ENCODE measurements at places on chromosomes 5 and 9. TPM values are rescaled to one million over a fixed set of nuclear protein-coding genes. Genes with fewer than 3 reads are reported as not detected.

DNA sequence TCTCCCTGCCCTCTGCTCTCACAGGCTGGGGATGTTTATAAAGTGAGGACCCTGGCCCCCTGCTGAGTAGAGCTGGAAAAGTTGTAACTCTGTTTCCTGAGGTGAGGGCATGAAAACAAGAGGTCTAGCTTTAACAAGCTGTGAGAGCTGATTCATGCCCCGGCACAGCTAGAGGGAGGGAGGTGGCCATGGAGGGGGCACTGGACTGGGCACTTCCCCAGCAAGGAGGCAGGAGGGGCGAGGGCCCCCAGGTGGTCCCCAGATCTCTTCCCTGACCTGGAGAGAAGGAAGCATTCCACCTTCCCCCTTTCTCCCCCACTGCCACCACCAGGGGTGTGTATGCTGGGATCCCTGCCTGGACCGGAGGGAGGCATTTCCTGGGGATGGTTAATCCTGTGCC, at the start of gene MSMP:
TSS of gene MSMP (minus strand) at position 13 of the 400 bp plus-strand sequence. CDS start 147 bp downstream, outside the sequence.
- DNase-seq, result no peak
- H3K27me3 ChIP-seq, result no peaks in the 10 kb centered on the region
- no peak within 1 kb of the TSS for H3K4me3 ChIP-seq

- H3K27ac ChIP-seq, result no peak overlapping the region
- no peak overlapping the region for H3K4me3 ChIP-seq
- no peaks in the 10 kb centered on the region for H3K27me3 ChIP-seq
Measured at GRCh38 chr9:5800969-5801738, 31.8 kb downstream of the ERMP1 start.

- no peak for DNase-seq
- H3K27me3 ChIP-seq, result no peaks in the 10 kb centered on the region
- peaks cover 43% of the 10 kb centered on the region for H3K36me3 ChIP-seq
- peaks cover 96% of the 10 kb centered on the region for H3K4me1 ChIP-seq
Measured at GRCh38 chr5:134123360-134123759, 8.9 kb downstream of the TCF7 start.

DNA sequence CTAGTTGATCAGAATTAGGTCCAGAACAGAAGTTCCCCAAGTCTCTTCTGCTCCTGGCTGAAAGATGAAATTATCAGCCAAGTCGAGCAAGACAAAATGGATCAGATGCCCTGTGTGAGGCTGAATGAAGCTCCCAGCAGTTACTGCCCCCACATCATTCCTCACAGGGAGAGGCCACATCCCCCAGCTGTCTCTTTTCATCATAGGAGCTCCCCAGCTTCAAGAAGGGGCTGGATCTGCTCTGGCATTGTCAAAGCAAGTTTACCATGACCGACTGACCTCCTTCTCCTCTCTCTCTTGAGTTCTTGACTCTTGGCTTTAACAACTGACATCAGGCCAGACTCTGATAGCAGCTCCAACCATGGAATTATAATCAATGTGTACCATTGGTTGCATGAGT, 133.3 kb upstream of the RAD23B start:
- DNase-seq, result no peak
- H3K4me1 ChIP-seq, result no peaks in the 10 kb centered on the region
- peaks cover 6% of the 10 kb centered on the region for H3K27me3 ChIP-seq
- no peak overlapping the region for H3K4me3 ChIP-seq
- H3K36me3 ChIP-seq, result no peaks in the 10 kb centered on the region

DNA sequence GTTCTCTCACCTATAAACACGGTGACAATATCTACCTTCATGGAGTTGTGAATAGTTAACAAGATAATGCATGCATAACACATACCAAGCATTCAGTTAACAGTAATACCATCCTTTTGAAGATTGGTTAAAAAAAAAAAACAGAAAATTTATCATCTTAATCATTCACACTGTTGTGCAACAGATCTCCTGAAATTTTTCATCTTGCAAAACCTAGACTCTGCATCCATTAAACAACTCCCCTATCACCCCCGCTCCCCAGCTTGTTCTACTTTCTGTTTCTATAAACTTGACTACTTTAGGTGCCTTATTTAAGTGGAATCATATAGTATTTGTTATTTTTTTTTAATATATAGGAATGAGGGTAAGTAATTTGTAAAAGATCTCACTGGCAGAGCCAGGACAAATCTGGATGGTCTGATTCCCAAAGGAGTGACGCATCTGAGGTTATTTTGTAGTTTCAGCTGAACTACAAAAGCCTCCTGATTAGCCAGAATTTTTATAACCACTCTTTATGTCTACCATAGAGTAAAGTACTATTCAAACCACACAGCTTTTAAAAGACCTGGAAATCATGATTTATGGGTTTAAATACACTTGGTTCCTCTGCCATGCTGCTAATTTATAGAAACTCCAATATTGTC, 93.0 kb downstream of the FANCC start:
- no peak for DNase-seq
- no peak overlapping the region for H3K27ac ChIP-seq
- peaks cover 8% of the 10 kb centered on the region for H3K36me3 ChIP-seq
- H3K4me3 ChIP-seq, result no peak overlapping the region
- no peaks in the 10 kb centered on the region for H3K27me3 ChIP-seq
- no peaks in the 10 kb centered on the region for H3K4me1 ChIP-seq

DNA sequence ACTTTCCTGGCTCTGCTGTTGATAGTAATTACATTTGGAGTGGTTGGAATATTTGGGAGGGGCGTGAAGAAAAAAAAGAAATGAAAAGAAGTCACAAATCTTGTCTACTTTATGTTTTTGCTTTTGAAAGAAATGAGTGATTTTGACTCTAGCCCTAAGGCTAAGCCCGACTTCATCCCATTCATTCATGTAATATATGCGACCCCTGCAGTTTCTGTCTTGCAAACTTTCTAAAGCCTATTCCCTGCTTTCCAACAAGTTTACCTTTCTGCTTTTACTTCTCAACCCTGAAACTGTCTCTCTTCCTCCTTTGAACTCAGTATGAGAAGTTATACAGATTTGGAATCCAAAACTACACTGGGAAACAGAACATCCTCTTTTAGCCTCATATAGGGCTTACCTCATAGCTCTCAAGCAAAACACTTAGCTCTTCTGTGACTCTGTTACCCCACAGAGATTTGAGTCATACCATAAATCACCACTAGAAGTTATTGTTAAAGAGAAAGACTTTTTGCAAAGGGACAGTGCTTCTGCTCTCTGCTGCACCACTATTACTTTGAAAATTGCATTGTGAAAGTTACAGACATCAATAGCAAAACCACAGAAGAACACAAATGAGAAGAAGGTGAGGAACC, 1.6 kb downstream of the CFAP95 start:
- DNase-seq, result no peak
- no peak overlapping the region for H3K4me3 ChIP-seq
- H3K36me3 ChIP-seq, result no peaks in the 10 kb centered on the region
- no peak overlapping the region for H3K27ac ChIP-seq
- H3K4me1 ChIP-seq, result peaks cover 32% of the 10 kb centered on the region
- H3K27me3 ChIP-seq, result peaks cover 18% of the 10 kb centered on the region

- H3K27ac ChIP-seq, result no peak overlapping the region
- H3K27me3 ChIP-seq, result no peaks in the 10 kb centered on the region
- H3K4me3 ChIP-seq, result no peak overlapping the region
Measured at GRCh38 chr5:154885439-154885838, 27.0 kb downstream of the CNOT8 start.

The F12 gene
- 7.9 TPM for total RNA-seq

The ZCCHC9 gene
- 37.1 TPM for total RNA-seq

The SLC6A3 gene
- total RNA-seq, result not detected

All from activated CD8-positive, alpha-beta T cell treated with anti-CD3 and anti-CD28 coated beads for 36 hours (primary cell).